Foreskin fibroblast (primary cell): ENCODE measurements at places on chromosomes 6 and 20.

- no peak for DNase-seq
These were observed 115.4 kb downstream of the FAM120B start for GRCh38 chr6:170421921-170422320.

- DNase-seq, result no peak
These were observed 120.5 kb downstream of the TRIM27 start for GRCh38 chr6:28803337-28803709.

GRCh38 chr6:54299542-54300269 lies 8.5 kb upstream of the TINAG start:
- DNase-seq, result peak; percentile 75

- peak; percentile 35 for DNase-seq
These were observed 88.6 kb upstream of the NEDD9 start for GRCh38 chr6:11320914-11321597.

GRCh38 chr6:158026901-158027589 lies 45.4 kb downstream of the SYNJ2 start:
- no peak for DNase-seq

DNA sequence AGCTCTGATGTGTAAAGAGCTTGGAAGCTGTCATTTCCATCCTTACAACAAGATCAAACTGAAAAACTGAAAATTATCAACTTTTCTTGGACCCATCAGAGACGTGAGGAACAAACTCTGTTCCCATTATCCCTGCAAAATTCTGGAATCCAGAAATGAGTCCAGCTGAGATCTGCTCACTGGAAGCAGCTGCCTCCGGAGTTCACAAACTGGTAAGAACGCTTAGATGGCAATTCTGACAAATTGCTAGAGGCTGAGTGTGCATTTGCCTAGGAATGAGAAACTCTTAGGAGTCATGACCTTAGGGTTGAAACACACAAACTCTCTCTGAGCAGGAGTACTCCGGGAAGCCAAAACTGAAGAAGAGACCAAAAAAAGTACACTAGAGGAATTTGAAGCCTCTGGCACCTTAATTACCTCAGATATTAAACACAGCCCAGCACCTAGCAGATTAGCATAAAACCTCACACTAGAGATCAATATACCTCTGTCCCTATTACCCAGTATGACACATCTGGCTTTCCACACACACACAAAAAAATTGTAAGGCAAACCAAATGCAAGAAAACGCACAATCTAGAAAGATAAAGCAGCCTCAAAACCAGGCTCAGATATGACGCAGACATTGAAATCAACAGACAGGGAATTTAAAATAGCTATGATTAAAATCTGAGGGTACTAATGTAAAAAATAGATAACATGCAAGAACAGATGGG lies 233.5 kb upstream of the SGK1 start:
- DNase-seq, result peak; percentile 91

DNA sequence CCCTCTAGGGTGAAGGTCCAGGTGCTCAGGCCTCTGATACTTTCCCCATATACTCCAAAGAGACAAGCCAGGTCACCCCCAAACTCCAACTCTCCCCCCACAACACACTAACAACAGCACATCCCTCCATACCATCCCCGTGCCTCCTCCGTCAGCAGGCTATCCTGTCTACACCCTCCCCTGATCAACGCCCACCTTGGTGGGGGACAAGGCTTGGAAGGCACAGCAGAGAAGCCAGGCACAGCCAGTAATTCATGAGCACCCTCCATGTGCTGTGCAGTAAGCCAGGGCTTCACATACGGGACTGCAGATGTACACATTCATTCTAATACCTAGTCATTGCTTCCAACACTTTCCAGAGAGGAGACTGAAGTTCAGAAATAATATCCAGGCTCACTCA lies 57.6 kb downstream of the TRERF1 start:
- DNase-seq, result no peak

- DNase-seq, result no peak
These were observed 2.5 kb upstream of the NELFCD start for GRCh38 chr20:58978351-58979190.

DNA sequence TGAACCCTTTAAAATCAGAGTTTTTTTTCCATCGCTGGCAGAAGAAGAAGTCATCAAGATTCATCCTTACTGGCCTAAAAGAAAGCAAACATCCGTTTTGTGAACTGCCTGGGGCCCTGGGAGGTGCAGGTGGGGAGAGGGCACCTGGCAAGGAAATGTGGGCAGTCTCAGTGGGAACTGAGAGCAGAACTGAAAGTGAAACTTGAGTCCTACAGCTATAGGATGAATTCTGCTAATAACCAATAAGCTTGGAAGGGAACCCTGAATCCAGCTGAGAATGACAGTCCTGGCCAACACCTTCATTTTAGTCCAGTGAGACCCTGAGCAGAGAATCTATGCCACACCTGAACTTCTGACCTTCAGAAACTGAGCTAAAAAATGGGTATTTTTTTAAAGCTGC lies 130.1 kb upstream of the ASCC3 start:
- peak; percentile 6 for DNase-seq

- DNase-seq, result no peak
These were observed 310.4 kb upstream of the MOCS1 start for GRCh38 chr6:40244699-40245098.

- DNase-seq, result no peak
These were observed 223.9 kb downstream of the SIM1 start for GRCh38 chr6:100240798-100241197.

GRCh38 chr20:48076247-48076646 lies 291.0 kb upstream of the SULF2 start:
- DNase-seq, result no peak

- peak; percentile 23 for DNase-seq
These were observed 77.6 kb downstream of the SAMD5 start for GRCh38 chr6:147586044-147586443.

DNA sequence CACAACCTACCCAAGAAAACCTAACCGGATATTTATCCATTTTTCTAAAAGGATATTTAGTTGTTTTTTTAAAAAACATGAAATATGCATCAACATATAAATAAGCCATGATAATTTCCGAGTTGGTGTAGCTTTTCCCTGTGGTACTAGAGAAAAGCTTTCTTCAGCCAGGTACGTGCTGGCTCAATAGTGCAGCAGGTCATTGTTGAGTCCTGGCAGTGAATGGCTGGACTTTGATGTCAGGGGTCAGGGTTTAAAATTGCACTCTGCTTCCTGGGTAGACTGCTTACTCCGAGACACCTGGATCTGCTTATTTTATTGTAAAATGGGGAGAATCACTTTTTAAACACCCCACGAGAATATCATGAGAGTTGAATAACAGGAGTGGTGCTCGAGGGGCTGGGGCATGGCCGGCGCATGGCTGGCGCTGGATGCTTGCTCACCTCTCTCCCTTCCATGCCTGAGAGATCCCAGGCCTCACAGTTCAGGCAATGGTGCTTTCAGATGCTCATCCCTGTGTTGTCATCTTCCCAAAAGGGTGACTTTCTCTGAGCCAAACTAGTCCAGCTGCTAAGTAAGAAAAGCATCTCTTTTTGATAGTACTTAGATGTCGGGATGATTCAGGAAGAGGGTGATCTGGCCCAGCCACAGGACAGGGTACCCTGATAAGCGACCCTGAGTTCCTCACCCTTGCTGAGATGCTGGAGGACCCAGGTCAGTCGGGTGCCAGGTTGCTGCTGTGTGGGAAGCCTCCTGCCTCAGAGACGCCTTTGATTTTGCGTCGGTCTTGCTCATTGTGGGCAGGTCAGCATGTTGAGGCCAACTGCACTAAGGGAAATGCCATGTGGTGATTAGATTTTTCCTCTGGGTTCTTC lies 269.1 kb upstream of the FOXQ1 start:
- no peak for DNase-seq

GRCh38 chr20:5689463-5689862 lies 60.7 kb upstream of the SHLD1 start:
- no peak for DNase-seq

GRCh38 chr6:130674604-130675003 lies 152.6 kb upstream of the SMLR1 start:
- DNase-seq, result no peak

DNA sequence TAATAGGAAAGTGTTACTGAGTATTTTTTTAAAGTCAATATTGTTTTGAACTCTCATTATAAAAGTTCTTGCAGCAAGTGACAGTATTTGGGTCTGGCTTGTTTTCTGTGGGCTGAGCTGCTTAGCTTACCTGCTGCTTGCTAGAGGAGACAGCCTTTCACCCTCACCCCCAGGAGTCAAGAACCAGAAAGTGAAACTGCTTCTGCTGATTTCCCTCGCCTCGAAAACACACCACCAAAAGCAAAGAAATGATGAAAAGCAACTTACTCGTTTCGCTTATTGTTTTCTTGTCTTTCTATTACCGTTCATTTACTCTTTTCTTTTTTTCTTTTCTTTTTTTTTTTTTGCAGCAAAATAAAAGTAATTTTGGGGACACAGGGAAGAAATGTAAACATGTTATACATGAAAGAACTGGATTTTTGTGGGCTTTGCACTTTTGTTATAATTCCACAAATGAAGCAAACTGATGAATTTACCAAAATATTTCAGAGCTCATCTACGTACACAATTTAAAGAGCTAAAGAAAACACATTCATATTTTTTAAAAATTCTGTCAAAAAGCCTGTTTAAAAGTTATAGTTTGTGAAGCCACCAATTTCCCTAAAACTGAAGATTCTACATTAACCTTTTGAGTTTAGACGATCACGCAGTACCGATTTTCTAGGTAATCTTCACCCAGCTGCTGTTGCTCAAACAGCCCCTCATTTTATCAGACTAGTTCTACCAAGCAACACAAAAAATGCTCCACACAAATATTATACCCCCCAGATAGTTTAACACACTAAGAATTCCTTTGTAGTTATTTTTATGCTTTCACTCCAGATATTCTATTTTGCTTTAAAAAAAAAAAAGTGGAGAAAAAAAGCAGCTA lies 1.7 kb downstream of the SCML4 start:
- no peak for DNase-seq

DNA sequence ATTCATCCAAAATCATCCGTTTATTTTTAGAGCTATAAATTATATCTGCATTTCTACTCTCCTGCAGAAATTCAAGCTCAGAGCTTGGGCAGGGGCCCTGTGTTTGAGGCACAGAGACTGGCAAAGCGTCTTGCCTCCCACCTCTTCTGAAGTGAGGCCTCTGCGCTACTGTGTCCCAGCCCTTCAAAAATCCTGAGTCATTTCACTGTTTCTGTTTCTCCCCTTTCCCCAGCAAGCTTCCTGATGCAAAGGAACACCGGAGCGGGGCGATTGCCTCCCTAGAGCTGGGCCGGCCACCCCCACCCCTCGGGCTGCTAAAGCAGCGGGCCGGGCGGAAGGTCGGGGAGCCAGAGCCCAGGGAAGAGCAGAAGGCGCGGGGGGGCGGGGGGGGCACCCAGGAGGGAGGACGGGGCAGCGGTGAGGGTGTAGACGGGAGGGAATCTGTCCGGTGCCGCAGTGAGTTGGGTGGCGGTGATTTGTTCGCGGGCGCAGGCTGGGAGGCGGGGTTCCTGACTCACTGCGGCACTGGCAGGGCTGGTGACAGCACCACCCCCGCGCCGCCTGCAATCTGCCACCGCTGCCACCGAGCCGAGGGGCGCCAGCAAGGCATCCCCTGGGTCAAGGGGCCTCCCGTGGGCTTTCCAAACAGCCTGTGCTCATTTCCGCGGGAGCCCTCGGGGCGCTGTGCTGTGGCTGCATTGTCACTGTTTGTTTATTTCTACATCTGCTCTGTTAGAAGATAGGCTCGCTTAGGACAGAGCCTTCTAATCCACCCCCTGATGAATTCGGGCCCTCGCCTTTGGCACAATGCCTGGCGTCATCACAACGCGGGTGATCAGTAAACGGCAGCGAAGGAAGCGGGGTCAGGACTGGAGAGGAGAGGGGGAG lies 46.5 kb upstream of the SNAP25 start:
- DNase-seq, result peak; percentile 78

GRCh38 chr6:106360989-106361430 lies 493 bp downstream of the CRYBG1 start:
- no peak for DNase-seq

DNA sequence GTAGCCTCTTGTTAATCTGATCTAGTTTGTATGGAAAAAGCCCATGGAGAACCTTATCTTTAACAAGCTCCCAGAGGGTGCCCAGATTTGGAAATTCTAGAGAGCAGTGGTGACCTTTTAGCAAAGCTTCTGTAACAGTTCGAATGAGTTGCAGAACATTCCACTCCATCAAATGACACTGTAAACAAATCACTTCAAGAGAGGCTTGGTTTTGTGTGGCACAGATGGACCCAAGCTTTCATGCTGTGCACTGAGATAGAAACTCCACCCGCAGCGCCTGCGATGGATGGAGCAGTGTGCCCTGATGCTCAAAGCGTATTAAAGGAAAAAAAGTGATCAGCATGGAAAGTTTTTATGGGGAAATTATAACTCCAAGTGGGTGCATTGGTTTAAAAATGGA lies 55.1 kb upstream of the ISM1 start:
- DNase-seq, result no peak

DNA sequence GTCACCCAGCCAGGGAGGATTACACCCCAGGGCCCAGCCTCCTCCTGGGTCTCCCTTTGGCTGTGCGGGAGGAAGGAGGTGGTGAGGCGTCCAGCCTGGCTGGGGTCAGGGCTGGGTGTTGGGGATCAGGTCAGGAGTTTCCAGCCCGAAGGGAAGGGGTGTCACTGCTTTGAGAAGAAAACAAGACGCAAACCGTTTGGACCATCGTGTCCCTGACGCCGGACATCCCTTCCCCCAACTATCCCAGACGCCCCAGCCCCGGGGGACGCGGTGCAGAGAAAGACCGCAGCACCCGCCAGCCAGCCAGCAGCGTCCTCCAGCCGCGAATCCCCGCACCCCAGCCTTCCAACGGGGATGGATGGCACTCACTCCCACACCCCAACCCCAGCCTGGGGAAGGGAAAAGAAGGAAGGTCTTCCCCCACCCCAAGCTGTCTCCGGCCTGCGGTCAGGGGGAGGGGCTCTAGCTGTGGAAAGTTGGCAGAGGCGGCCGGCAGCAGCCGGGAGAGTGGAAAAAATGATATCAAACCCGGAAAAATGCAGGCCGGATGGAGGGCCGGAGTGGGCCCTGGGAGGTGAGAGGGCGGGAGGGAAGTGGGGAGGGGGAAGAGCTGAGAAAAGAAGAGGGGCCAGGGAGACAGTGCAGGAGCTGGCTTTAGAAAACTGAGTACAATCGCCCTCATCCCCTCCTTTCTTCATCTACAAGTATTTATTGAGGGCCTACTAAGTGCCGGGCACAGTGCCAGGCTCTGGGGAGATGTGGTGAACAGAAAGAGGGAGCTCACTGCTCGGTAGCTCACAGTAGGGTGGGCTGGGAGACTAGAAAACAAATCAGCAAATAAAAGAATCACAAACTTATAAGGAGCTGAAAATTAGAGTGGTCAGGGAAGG lies 10.6 kb downstream of the REM1 start:
- DNase-seq, result peak; percentile 13

GRCh38 chr6:403659-404655 lies 12.4 kb downstream of the IRF4 start:
- no peak for DNase-seq

DNA sequence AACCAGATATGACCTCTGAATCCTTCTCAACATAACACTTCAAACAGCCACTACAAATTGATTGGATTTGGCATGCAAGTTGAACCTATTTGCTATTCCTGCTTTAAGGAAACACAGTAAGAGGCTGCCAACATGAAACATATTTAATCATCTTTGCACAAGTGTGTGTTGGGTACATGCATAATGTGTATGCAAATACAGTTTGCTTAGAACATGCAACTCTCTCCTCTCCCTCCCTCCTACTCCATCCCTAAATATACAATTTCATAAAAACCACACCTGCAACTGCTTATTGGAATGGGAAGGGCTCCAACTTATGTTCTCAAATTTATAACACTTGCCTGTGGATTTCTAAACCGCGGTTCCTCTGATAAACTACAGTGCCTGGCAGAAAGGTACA lies 71.5 kb downstream of the CD83 start:
- no peak for DNase-seq
